ENCODE measurements at places on chromosomes 12 and 14.

DNA sequence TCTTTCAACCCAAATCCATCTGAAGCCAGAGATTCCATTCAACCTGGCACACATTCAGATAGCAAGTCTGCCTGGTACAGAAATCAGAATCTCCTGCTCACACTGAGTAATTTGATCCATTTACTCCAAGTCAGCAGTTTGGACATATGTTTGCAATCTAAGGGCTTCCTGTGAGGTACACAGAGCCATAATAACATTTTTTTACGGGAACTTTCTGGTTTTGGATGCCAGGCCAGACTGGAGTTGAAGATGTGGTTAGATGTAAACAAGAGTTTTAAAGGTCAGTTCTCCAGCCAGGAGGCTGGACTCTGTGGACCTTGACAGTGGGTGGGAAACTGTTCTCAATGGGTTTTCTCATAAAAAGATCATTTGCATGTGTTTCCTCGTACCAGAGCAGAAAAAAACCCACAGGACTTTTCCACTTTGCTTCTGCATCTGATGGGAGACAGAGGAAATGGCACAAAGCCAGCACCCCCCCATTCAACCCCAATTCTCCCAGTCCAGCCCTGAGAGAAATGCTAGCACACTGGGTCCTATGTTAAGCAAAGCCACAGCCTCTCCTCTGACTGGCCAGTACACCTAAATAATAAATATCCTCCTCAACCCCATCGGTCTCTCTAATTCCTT lies 17.7 kb upstream of the TSPAN11 start:
- DNase-seq = no peak

- no peak for DNase-seq
Observed at GRCh38 chr14:99654235-99654985, 9.5 kb downstream of the HHIPL1 start.

DNA sequence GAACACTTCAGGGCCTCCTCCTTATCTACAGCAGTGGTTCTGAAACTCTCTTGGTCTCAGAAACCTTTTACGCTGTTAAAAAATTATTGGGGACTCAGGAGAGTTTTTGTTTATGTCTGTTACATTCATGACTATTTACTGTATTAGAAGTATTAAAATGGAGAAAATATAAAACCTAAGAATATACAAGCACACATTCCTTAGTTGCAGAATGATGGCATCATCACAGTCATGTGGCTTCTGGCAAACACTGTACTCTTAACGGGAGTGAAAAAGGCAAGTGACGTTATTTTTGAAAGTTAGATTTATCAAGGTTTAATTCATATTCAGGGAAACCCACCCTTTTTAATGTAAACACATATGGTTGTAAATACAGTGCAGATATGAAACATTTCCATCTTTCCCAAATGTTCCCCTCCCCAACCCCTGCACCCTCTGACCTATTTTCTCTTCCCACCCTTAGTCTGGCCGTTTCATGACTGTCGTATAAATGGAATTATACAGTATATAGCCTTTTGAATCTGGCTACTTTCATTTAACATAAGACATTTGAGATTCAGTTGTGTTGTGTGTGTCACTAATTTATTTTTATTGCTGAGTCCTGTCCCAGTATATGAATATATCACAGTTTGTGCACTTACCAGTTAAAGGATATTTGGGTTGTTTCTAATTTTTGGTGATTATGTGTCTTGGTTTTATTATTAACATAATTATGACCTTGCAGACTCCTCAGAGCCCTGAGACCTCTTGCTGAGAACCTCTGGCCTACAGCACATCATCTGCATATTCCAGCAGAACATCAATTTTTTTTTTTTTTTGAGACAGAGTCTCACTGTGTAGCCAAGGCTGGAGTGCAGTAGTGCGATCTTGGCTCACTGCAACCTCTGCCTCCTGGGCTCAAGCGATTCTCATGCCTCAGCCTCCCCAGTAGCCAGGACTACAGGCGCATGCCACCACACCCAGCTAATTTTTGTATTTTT lies 457.0 kb downstream of the PCNX1 start:
- DNase-seq = no peak

- no peak for DNase-seq
Observed at GRCh38 chr12:48690990-48691389, 9.0 kb upstream of the KANSL2 start.

GRCh38 chr14:35399083-35399937 lies 5.2 kb downstream of the NFKBIA start:
- DNase-seq = no peak

- DNase-seq = no peak
Observed at GRCh38 chr12:68375756-68376695, 43.9 kb upstream of the MDM1 start.

GRCh38 chr12:28506271-28506670 lies 316.0 kb downstream of the CCDC91 start:
- no peak for DNase-seq

DNA sequence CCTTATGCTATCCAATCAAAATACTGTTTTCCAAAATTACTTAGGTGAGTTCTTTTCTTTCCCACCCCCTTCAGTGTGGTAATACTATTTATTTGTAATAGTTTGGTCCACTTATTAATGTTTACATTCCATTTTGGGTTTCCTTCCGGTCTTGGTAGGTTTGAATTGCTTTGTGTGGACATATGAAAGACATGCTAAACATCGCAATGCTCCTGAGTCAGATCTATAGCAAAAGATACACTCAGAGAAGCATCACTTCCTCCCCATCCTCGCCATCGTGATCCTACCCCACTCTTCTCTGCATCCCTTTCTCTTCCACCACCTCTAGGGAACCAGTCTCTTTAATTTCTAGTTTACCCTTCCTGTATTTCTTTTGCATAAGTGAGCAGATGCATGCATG lies 30.0 kb downstream of the TUNAR start:
- DNase-seq = no peak

DNA sequence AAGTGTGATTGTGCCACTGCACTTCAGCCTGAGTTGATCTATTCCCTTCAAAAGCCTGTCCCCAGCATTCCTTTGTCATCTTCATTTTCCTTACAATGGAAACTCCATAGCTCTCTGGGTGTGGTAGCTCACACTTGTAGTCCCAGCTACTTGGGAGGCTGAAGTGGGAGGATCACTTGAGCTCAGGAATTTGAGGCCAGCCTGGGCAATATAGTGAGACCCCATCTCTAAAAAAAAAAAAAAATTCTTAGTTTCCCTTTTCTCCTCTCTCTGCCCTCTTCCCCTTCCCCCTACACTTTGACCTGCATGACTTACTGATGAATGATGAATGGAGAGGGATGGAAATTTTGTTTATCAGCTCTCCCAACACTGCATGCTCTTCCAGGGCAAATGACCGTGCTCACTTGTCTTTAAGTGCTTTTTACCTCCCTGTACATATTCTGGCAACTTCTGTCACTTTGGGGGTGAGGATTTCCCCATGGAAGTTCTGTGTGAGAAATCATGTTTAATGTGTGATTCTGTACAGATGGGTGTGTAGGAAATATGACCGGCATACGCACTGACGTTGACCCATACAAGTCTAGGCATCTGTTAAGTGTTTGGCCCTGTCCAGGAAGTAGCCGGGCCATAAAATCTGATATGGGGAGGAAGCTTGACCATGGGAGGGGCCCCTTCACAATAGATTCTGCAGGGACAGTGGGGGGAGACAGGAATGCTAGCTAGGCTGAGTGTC lies 65.4 kb downstream of the ZFP36L1 start:
- DNase-seq = no peak

DNA sequence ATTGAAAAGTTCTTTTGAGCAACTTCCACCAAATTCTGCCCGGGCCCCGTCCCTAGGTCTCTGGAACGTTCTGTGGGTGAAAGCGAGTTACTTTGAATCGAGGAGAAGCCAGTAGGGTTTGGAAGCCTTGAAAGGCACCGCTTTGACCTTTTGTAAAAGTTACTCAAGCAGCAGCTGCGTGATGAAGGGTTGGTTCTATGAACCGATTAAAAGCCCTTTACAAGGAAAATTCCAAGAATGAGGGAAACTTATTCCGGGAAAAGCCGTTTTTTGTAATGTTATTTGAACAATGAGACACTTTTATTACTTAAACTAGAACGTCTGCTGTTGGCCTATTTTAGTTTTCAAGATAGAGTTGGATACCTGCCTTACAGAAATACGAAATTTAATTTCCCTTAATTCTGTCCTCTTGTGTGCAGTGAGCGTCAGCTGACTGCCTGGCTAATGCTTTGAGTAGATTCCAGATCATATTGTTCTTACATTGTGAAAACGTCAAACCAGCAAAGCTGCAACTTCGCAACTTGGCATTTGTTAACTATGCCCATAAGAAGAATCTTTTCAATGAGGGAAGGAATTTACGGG lies 906 bp downstream of the LARP4 start:
- no peak for DNase-seq

DNA sequence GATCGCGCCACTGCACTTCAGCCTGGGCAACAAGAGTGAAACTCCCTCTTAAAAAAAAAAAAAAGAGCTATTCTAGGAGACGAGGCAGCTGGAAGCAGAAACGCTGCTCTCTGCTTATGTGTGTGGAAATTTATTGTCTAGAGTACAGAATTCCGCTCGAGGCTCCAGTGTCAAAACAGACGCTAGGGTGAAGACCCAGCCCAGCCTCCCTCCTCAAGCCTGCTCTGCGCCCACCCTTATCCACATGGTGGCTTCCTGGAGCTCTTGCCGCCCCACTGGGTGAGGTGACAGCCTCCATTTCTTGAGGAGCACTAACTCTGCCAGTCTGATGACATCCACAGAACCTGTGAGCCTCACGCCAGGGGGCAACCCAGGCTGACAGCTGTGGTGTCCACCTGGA lies 49.5 kb upstream of the DLK1 start:
- DNase-seq = no peak

GRCh38 chr14:104437703-104438102 lies 141.9 kb upstream of the C14orf180 start:
- DNase-seq = no peak
